Right lung (tissue), 10 donors: ENCODE measurements at places on chromosomes 12 and 14. TPM values are rescaled to one million over a fixed set of nuclear protein-coding genes. Genes with fewer than 3 reads are reported as not detected.

NUDT14 gene
- 48.9 TPM for polyA plus RNA-seq

- DNase-seq = no peak
Measured at GRCh38 chr12:132634411-132634990, 15.9 kb downstream of the P2RX2 start.

DNA sequence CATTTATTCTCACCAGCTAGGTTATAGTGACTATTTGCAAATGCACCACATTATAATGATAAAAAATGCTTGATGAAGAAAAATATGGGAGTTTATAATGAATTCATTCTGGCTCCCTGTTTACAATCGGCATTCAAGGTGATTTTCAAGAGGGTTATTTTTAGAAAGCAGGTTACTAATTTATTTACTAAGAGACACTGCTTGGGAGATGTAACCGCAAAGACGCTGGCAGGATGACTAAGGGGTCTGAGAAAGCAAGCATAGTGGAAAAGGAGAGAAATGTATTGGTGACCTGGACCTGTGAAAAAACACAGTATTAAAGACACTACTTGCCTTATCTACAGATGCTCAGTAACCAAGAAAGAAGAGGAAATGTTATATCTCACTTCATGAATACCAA is 13.3 kb upstream of the PITPNM2 start:
- no peak for DNase-seq

DNA sequence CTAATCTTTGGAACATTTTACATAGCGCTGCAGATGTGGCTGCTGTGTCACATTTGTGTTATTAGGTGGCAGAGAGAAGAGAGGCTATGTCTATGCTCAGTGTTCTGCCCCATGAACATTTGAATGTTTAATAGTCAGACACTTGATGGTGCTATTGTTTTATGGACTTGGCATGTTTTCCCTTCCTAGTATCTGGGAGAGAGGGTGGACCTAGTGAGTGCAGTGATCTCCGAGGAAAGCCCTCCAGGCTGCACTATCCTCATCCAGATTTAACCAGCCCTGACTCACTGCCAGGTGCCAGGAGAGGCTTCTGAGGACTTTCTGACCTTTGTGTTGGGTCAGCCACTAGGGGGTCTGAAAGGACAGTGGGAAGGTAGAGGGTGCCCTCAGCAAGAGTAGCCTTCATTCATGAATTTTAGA is 24.3 kb downstream of the ZFC3H1 start:
- no peak for DNase-seq

DNA sequence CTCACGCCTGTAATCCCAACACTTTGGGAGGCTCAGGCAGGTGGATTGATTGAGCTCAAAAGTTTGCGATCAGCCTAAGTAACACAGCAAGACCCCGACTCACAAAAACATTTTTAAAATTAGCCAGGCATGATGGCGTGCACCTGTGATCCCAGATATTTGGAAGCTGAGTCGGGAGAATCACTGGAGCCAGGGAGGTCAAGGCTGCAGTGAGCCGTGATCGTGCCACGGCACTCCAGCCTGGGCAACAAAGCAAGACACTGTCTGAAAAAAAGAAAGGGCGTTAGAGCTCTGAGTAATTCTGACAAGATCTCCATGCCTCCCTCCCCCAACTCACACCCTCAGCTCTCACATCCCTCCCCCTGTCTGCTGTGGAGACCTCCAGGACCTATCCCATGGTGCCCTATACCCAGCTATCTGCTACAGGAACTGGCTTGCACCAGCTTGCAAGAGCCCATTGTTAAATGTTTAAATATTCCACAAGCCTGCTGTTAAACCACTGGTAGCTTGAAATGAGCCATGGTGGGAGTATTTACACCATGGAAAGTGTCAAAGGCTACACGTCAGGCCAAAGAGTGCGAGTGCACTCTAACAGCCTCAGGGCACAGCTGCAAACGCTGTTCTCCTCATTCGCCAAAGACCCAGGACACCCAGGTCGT is 35.1 kb upstream of the PPP2R5C start:
- DNase-seq = no peak

NOXRED1 gene
- 1.8 TPM for polyA plus RNA-seq

- peak; percentile 95 for DNase-seq
Measured at GRCh38 chr14:50964683-50965390, 20.6 kb upstream of the PYGL start.

PIWIL1 gene
- 0.54 TPM for polyA plus RNA-seq

DNA sequence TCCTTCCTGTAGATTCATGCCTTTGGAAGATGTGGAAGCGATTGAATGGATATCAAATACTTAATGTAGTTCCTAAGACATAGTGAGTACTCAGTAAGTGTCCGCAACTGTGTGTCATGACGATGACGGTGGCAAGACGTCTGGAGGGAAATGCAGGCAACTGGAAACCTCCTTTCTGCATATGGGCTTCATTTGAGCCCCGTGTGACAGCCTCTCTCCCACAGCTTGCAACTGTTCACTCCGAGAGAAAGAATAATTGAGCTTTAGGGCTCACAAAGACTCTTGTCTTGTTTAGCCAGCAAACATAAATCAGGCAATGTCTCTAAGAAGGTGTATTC is 6.9 kb downstream of the CFAP251 start:
- no peak for DNase-seq

TMEM253 gene
- polyA plus RNA-seq = 0.74 TPM

C1S gene
- polyA plus RNA-seq = 120 TPM
